Activated CD4-positive, alpha-beta memory T cell treated with anti-CD3 and anti-CD28 coated beads, Interleukin-2, amount 10 ng/mL, durations not matched to agents 7 days and 5 days (primary cell): ENCODE measurements at places on chromosomes 6 and 20. TPM values are rescaled to one million over a fixed set of nuclear protein-coding genes. Genes with fewer than 3 reads are reported as not detected.

Gene MYL9
- 1.1 TPM for total RNA-seq

Gene DCBLD1
- 10.6 TPM for total RNA-seq

Gene ARHGAP18
- 18.0 TPM for total RNA-seq

Gene NFATC2
- total RNA-seq = 53.3 TPM

Gene CCN2
- not detected for total RNA-seq

Gene LCA5
- 0.15 TPM for total RNA-seq

Gene PRPH2
- not detected for total RNA-seq

Gene TCF21
- total RNA-seq = not detected

Gene C6orf141
- 0.48 TPM for total RNA-seq

Gene TCF15
- not detected for total RNA-seq

Gene TMEM14A
- total RNA-seq = 23.5 TPM

- no peak for DNase-seq
- H3K4me3 ChIP-seq = peak overlapping the region; percentile 13
- H3K4me1 ChIP-seq = peaks cover 14% of the 10 kb centered on the region
Measured at GRCh38 chr6:27280064-27280539, 32.0 kb downstream of the POM121L2 start.

GRCh38 chr20:1875762-1876161, 19.4 kb upstream of the SIRPA start:
- no peak overlapping the region for H3K27ac ChIP-seq
- no peaks in the 10 kb centered on the region for H3K27me3 ChIP-seq
- no peaks in the 10 kb centered on the region for H3K4me1 ChIP-seq
- no peaks in the 10 kb centered on the region for H3K36me3 ChIP-seq
- H3K4me3 ChIP-seq = no peak overlapping the region

DNA sequence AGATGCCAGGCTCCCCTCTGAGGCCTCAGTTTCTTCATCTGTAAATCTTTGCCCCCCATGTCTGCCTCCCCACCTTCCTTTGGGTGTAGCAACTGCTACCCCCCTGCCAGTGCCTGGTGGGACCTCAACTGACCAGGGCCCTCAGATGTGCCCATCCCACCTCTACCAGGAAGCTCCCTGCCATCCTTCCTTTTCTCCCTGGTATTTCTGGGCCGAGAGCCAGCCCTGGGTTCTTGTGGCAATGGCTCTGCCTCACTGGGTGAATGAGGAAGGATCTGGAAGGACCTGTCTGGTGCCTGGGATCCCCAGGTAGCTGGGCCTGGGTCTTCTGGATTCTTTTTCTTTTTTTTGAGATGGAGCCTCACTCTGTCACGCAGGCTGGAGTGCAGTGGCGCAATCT, 141.1 kb upstream of the RNF24 start:
- DNase-seq = no peak
- no peak overlapping the region for H3K27ac ChIP-seq
- no peak overlapping the region for H3K4me3 ChIP-seq
- H3K27me3 ChIP-seq = peaks cover 13% of the 10 kb centered on the region
- peaks cover 38% of the 10 kb centered on the region for H3K4me1 ChIP-seq

GRCh38 chr20:63288581-63289251, 4.3 kb upstream of the COL20A1 start:
- H3K27ac ChIP-seq = no peak overlapping the region
- peaks cover 5% of the 10 kb centered on the region for H3K4me1 ChIP-seq
- H3K27me3 ChIP-seq = no peaks in the 10 kb centered on the region

DNA sequence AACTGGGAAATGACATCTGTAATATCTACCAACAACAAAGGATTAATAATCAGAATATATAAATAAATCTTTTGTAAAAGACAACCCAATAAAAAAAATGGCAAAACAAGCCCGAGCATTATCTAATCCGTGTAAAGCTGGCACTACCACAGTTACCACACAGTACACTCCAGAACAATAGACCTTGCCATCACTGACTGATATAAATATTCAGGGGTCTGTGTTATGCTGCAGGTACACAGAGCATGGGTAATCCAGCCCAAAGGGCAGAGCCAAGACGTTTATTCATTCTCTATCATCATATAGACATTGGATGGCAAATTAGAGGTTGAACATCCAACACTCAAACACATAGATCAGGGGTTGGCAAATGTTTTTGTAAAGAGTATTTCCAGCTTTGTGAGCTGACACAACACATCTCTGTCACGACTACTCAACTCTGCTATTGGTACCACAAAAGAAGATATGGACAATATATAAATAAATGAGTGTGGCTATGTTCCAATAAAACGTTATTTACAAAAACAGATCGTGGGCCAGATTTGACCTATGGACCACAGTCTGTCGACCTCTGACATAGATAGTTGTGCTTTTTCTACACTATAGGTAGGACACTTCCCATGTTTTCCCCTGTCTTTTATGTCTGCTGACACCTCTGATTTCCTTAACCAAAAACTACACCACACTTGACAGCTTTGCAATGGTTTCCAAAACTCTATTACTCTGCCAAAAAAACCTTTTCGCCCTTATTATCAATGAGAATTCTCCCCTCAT, 4.5 kb downstream of the NCOA6 start:
- no peaks in the 10 kb centered on the region for H3K27me3 ChIP-seq
- DNase-seq = no peak
- peaks cover 34% of the 10 kb centered on the region for H3K4me1 ChIP-seq
- H3K4me3 ChIP-seq = no peak overlapping the region

DNA sequence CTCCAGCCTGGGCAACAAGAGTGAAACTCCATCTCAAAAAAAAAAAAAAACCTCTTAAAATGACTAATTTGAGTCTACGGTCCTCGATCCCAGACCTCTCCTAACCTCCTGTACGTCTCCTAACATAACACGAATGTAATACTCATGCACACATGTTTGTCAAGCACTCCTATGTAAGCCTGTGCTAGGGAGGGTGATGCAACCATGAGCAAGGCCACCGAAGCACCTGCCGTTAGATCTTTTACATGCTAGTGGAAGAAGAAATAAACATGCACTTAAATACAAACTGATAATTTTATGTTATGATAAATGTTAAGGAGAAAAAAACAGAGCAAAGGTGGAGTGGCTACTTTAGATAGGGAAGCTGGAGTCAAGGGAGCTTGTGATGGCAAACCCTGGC, 72.3 kb upstream of the BEND3 start:
- no peaks in the 10 kb centered on the region for H3K36me3 ChIP-seq
- H3K27me3 ChIP-seq = no peaks in the 10 kb centered on the region
- no peak overlapping the region for H3K27ac ChIP-seq
- DNase-seq = no peak

- peak overlapping the region; percentile 62 for H3K27ac ChIP-seq
- peaks cover 10% of the 10 kb centered on the region for H3K36me3 ChIP-seq
- peaks cover 87% of the 10 kb centered on the region for H3K4me1 ChIP-seq
- no peaks in the 10 kb centered on the region for H3K27me3 ChIP-seq
- DNase-seq = peak; percentile 86
Measured at GRCh38 chr6:37021356-37022129, 16.1 kb downstream of the FGD2 start.

- H3K27ac ChIP-seq = no peak overlapping the region
- H3K27me3 ChIP-seq = peaks cover 5% of the 10 kb centered on the region
- DNase-seq = no peak
- peaks cover 16% of the 10 kb centered on the region for H3K4me1 ChIP-seq
Measured at GRCh38 chr6:2111162-2111677, 134.2 kb downstream of the GMDS start.

DNA sequence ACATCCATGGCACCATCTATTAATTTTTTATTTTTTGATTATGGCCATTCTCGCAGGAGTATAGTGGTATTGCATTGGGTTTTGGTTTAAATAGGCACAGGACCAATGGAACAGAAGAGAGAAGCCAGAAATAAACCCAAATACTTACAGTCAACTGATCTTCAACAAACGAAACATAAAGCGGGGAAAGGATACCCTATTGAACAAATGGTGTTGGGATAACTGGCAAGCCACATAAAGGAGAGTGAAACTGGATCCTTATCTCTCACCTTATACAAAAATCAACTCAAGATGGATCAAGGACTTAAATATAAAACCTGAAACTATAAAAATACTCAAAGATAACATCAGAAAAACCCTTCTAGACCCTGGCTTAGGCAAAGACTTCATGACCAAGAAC, 25.3 kb upstream of the RUNX2 start:
- H3K36me3 ChIP-seq = peaks cover 23% of the 10 kb centered on the region
- no peak overlapping the region for H3K4me3 ChIP-seq
- H3K27me3 ChIP-seq = no peaks in the 10 kb centered on the region
- no peak overlapping the region for H3K27ac ChIP-seq
- H3K4me1 ChIP-seq = peaks cover 4% of the 10 kb centered on the region

DNA sequence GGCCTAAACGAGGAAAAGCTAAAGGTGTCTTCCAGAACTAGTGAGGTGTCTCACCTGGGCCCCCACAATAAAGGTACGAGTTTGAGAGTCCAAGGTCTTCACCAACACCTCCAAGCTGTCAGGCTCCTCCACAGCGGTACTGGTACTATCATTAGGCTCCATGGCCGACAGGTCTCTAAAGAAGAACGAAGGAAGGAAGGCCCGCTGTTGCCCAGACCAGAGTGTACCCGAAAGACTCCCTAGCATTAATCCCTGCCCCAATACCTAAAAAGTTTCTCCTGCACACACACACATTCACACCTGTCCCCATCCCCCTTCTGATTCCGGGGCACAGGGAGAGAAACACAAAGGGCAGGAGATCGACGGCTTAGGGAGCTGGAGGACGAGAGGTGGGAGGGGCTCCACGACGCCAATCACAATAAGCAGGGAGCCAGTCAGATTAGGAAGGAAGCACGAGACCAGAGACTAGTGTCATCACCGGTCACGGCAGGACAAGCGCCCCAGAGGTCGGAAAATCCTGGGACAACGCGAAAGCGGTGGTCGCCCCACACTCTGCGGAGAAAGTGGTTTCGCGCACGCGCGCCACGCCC, 764 bp downstream of the BAG6 start:
- peak overlapping the region; percentile 98 for H3K27ac ChIP-seq
- peak overlapping the region; percentile 97 for H3K4me3 ChIP-seq
- H3K36me3 ChIP-seq = peaks cover 70% of the 10 kb centered on the region
- no peaks in the 10 kb centered on the region for H3K27me3 ChIP-seq
- DNase-seq = no peak

DNA sequence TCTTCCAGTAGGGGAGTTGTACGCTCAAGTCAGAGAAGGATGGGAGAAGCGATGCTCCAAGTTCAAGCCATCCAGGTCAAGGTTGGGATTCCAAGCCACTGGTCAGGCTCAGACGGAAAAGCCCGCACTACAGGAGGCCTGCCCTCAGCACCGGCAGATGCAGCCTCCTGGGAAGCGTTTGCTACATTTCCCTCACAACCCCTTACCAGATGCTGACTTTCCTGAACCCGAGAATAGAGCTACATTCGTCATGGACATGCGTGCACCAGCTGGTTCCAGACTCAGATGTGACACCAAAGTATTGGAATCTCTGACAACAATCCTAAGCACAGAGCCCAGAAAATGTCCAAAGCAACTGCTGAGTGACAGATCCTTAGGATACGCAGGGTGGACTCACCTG, 174.8 kb downstream of the SASH1 start:
- peaks cover 9% of the 10 kb centered on the region for H3K4me1 ChIP-seq
- H3K27ac ChIP-seq = no peak overlapping the region
- no peak overlapping the region for H3K4me3 ChIP-seq
- DNase-seq = no peak
- H3K36me3 ChIP-seq = no peaks in the 10 kb centered on the region

DNA sequence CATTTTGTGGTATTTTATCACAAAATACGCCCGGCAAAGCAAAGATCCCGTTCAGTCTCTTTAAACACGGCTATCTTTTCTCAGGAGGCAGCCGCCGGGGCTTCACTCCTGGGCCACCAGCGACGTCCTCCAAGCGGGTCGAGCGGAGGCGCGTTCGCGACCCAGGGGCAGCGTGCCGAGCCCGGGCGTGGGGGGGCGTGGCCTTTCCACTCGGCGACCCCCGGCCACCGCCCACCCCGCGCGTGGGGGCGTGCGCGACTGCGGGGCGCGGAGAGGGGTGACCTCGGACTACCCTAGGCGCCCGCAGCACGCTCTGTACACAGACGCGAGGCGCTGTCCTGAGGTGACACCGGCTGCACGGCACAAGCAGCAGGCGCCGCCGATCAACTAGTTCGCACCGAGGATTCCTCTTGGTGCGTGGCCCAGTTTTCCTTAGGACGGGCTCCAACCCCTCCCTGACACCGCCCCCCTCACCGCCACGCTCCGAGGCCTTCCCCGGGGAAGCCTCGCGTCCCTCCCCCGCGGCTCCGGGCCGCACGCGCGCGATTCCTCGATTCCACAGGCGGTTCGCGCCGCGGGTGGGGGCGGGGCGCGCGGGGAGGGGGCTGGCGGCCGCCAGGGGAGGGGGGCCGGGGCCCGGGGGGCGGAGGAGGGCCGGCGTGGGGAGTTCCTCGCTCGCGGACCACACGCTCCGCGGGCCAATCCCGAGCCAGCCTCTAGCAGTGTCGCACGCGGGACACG, 1.1 kb upstream of the JARID2 start:
- peaks cover 13% of the 10 kb centered on the region for H3K4me1 ChIP-seq
- peak overlapping the region; percentile 98 for H3K4me3 ChIP-seq
- H3K27me3 ChIP-seq = no peaks in the 10 kb centered on the region

DNA sequence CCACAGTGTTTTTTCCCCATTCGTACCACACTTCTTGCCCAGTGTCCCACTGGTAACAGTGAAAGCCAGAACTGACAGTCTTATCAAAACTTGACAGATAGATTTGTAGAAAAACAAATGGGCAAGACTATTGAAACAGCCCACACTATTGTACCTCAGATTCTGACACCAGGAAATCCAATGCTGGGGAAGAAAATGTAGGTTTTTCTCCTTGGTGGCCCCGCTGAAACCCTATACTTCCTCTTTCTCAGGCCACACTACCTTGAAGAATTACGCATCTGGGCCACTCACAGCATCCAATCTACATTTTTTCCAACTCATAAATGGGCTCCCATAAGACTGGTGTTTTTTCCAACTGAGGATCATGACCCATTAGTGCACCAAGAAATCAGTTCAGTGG, 90.9 kb upstream of the HDDC2 start:
- peaks cover 15% of the 10 kb centered on the region for H3K4me1 ChIP-seq
- H3K27me3 ChIP-seq = peaks cover 11% of the 10 kb centered on the region
- no peak overlapping the region for H3K27ac ChIP-seq
- H3K4me3 ChIP-seq = no peak overlapping the region
- no peak for DNase-seq

GRCh38 chr6:146542881-146543210, 787 bp upstream of the RAB32 start:
- peaks cover 30% of the 10 kb centered on the region for H3K27me3 ChIP-seq
- H3K36me3 ChIP-seq = no peaks in the 10 kb centered on the region
- DNase-seq = no peak
- H3K27ac ChIP-seq = no peak overlapping the region
- peak overlapping the region; percentile 2 for H3K4me3 ChIP-seq
- H3K4me1 ChIP-seq = peaks cover 2% of the 10 kb centered on the region

DNA sequence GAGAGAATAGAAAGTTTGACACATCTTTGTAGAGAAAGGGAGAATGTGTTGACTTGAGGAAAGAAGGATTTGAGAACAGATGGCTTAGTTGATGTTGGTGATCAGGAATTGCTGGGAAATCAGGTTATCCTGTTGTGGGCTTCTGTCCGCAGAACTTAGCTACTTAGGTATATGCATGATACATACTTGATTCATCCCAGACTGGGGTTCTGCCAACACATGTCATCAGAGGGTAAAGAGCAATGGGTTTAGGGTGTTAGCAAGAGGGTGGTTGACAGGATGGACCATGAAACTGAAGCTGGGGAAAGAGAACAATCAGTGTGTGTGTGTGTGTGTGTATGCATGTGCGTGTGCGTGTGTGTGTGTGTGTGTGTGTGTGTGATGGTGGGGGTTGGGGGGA, 50.6 kb upstream of the NELFCD start:
- H3K36me3 ChIP-seq = no peaks in the 10 kb centered on the region
- DNase-seq = no peak
- no peaks in the 10 kb centered on the region for H3K4me1 ChIP-seq
- no peak overlapping the region for H3K4me3 ChIP-seq
- peaks cover 19% of the 10 kb centered on the region for H3K27me3 ChIP-seq

- H3K4me1 ChIP-seq = peaks cover 80% of the 10 kb centered on the region
- peak overlapping the region; percentile 99 for H3K27ac ChIP-seq
- no peak for DNase-seq
- H3K4me3 ChIP-seq = no peak overlapping the region
- H3K36me3 ChIP-seq = peaks cover 20% of the 10 kb centered on the region
- no peaks in the 10 kb centered on the region for H3K27me3 ChIP-seq
Measured at GRCh38 chr20:3812975-3813847, 7.1 kb upstream of the AP5S1 start.
